AG10803 (cell line): ENCODE measurements at places on chromosomes 6 and 20.

DNA sequence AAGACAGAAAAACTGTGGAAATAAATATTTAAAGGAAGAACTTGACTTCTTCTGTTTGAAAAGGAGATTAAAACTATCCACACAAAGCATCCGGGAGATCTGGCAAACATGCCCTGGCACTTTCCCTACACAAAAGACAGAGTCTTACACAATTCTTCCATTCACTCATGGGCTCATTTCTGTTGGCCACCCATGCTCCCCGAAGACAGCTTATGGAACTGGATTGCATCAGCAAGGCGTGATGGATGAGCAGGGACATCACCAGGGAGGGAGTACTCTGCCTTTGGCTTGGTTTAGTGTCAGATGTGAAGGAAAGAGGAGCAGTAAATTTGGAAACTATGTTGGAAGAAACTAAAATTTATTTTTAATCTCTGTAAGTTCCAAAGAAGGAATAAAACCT is 379.3 kb downstream of the CD109 start:
- peak; percentile 95 for DNase-seq

GRCh38 chr6:158027590-158028285 is 46.1 kb downstream of the SYNJ2 start:
- no peak for DNase-seq

- peak; percentile 84 for DNase-seq
Measured at GRCh38 chr20:12925210-12925755, 83.5 kb upstream of the SPTLC3 start.

GRCh38 chr20:19601126-19601810 is 156.8 kb upstream of the RIN2 start:
- DNase-seq, result no peak

GRCh38 chr6:111447051-111447450 is 36.0 kb downstream of the REV3L start:
- DNase-seq, result peak; percentile 62

DNA sequence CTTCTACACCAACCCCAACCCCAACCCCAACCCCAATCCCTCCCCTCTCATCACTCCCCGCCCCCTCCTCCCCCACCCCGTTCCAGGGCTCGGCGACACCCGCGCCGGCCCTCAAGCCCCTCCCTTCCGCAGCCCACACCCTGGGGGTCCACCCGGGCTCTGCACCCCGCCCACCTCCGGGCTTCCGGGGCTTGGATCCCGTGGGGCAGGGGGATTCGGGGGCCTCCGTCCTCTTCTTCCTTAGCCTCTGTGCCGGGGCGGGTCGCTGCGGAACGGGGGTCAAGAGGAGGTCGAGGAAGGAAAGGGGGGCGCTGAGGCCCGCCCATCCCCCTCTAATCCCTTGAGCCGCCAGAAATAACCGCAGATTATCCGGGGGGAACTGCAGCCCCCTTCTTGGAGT is 690 bp downstream of the TULP1 start:
- DNase-seq, result no peak

DNA sequence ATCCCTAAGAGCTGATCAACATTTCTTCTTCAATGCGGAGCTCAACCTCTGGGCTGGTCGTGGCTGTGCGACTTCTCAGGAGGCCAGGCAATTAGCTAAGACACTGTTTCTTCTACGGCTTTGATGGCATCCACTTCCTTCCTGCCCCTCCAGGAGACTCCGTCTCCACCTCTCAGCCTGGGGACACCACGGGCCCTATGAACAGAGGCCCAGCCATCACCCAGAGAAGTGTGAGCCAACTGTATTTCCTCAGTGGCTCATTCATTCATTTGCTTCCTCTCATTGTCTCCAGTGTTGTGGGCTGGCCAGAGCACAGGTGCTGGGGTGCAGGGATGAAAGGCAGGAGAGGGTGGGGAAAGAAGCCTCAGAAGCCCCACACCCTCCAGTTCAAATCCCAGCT is 51.8 kb upstream of the APCDD1L start:
- DNase-seq, result no peak

DNA sequence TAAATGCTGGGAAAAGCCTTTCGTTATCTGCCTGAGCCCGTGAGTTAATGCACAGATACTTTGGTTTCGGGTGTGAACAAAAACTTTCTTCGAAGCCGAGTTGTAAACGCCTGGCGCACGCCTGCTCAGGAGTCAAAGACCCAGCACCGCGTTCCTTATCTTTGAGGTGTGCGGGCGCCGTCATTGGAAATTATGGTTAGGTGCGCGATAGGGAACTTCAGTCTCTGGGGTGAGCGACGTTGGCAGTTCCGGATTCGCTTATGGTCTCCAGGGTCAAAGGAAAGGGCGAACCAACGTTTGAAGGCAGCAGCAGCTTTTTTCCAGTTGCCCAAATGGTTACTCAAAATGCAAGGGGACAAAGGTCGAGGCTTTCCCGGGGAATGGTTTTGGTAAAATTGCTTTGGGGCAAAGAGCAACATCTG is 853 bp downstream of the SLC22A3 start:
- no peak for DNase-seq

- no peak for DNase-seq
Measured at GRCh38 chr20:61719691-61720347, 345.9 kb downstream of the TAF4 start.

DNA sequence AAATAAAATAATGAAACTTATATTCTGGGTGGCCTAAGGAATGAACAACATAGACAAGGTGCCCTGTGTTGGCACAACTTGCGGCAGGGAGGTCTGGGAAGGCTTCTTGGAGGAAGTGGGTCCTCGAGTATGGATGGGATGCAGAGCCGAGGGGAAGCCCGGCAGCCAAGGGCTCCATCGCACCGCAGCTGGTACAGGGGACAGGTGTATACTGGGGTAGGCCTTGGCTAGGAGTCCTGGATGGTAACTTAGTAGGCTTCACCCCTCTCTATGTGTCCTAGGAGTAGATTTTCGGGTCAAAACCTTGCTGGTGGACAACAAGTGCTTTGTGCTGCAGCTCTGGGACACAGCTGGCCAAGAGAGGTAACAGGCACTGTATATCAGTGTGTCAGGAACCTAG is 28.0 kb downstream of the RAB44 start:
- DNase-seq, result no peak

DNA sequence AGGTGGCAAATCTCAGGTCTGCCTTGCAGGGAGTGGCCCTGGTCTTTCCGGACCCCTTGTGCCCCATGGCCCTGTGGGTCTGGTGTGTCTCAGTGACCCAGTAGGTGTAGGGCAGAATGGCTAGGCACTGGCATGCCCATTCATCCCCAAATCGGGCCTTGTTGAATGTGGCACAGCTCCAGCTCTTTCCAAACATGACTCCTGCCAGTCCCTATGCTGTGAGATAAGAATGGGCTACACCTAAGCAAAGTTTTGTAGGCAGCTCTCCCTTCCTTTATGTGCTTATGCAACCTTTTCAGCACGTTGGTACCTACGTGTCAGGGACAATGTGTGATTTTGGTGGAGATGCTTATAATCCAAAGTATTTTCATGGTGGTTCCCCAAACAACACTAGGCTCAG is 33.9 kb downstream of the FOXO3 start:
- no peak for DNase-seq

GRCh38 chr6:134884752-134885151 is 65.1 kb downstream of the ALDH8A1 start:
- DNase-seq, result no peak

DNA sequence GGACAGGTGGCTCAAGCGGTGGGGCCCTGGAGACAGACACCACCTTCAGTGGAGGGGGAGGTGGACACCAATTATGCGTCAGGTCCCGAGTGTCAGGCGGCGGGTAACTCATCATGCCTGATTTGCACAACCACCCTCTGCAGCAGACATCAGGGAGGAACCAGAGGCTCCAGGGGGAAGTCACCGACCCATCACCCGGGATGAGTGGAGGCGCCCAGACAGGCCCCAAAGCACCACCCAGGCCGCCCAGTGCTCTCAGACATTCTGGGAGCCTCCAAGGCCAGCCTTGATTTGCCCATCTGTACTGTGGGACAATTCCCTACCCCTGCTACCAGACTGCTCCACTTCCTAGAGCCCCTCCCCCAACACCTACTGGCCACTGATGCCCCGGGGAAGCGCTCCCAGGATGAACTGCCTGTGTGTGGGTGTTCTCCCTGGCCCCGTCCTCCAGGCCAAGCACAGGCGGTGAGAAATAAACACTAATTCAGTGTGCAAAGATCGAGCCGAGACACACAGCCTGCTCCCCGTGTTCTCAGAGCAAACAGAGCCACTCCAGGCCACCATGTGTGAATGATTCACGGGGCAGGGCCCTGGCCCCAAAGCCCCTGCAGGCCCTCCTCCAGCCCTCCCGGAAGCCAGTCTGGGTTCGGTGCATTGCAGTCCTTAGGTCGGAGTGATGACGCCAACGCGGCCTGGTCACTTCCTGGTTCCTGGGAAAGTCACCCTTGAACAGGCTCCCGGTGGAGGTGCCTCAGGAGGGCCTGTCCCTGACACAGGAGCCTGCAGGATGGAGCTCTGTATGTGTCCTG is 107.2 kb downstream of the ASXL1 start:
- peak; percentile 42 for DNase-seq

- DNase-seq, result peak; percentile 40
Measured at GRCh38 chr6:46491201-46491627, at the start of gene RCAN2. TSS of gene RCAN2 (minus strand) at chr6:46491449.

DNA sequence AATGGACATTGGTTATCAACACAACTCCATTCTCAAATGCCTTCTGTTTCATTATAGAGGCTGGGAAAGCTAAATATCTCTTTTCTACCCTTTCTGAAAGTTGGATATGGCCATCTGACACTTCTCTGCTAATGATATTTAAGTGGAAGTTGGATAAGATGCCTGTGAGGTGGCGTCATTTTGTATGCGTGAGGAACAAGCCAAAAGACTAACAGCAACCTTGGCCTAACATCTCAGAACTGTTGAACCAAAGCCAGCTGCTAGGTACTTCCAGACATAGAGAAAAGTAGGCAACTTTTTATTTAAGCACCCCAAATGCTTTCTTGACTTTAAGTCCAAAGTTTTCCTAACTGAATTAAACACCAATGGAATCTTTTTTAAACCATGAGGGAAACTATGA is 708.4 kb downstream of the CD109 start:
- no peak for DNase-seq

GRCh38 chr6:51396583-51396982 is 577.9 kb downstream of the TFAP2B start:
- DNase-seq, result no peak

DNA sequence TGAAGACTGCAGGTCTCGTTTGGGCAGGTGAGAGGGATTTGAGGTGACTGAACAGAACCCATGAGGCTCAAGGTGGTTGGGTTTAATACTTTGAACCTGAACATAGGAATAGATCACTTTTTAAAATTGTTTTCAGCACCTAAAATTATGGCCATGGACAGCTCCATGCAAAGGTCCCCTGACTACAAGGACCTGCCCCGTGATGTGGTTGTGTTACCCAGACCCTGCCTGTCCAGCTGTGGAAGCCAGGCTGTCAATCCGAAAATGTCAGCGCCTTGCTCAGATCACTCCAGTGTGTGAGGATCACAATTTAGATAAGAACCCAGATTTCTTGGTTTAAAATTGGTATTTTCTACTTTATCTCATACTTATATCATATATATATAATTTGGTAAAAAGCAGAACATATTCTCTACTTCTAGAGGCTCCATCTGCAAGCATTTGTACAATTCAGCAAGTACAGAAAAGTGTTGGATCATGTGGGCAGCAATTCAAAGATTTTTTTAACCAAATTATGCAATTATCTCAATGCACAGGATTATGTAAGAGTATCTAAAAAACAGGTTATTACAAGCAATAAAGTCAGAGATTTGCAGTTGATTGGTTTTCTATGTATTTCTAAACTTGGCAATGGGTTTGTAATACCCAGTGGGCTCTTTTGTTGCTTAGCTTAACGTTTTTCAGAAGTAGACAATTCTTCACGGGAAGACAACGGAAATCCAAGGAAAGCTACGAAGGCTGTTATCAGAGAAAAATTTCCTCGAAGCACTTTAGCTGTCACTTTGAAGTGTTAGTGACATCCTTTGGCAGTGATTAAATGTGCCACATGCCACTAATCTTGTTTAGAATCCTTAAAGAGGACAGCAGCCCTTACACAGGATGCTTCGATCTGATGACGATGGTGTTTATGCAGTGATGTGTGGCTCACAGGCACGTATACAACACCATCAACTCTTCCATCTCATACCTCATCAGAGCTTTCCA is 24.1 kb upstream of the RPS6KA2 start:
- DNase-seq, result no peak

DNA sequence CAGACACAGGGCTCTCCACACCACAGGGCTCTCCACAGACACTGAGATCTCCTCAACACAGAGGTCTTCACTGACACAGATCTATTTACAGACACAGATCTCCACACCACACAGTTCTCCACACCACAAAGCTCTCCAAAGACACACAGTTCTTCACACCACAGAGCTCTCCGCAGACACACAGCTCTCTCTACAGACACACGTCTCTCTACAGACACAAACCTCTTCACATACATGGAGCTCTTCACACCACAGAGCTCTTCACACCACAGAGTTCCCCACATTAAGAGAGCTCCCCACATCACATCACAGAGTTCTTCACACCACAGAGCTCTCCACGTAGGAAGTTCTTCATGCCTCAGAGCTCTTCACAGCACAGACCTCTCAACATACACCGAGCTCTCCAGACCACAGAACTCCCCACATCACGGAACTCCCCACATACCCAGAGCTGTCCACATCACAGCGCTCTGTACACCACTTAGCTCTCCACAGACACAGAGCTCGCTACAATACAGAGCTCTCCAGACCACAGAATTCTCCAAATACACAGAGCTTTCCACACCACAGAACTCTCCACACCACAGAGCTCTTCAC is 53.9 kb downstream of the ERMARD start:
- no peak for DNase-seq
